ENCODE measurements at places on chromosomes 5 and 9.

DNA sequence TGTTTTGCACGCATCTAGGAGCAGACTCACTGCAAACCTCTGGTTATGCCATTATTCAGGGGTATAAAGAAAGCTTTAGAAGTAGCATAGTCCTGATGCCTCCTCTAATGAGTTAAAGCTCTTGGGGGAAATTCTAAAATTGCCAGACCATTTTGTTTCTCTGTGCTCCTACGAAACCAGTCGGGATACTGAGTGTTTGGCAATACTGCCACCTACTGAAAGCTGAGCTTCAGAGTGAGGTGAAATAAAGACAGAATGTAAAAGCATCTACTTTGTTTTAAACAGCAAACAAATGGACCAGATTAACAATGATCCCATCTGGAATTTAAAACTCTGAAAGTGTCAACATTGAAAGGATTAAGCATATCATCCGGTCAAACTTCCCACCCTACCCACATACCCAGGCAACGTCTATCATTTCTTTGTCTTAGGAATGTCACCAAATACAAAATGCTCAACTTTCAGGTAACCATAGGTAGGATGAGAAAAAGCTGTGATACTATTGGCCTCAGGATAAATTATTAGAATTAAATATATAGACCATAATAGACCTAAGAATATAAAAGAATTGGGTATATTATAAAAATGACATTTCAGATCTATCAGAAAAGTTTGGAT lies 77.8 kb upstream of the SHISAL2B start:
- no peak for DNase-seq

DNA sequence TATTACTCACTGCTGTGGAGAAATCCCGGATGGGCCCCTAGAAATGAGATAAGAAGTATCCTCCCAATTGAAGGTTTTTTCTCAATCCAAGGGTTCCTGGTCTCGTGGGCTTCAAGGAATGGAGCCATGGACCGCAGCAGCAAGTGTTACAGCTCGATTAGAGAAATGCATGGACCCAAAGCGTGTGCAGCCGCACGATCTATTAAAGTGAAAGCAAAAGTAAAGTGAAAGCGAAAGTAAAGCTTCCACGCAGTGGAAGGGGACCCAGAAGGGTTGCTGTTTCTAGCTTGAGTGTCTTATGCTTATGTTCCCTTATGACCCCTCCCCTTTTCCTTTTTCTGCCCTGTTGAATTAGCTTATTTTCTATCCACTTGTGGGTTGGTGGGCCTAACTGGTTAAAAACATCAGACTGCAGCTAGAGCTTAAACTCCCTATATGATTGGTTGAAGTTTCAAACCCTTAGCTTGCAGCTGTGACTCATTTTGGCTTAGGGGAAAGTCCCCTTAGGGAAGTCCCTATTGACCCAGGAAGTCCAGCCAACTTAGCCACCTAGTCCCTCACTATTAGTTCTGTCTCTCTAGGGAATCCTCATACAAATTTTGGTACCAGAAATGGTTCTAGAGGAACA lies 1111.8 kb downstream of the TAF11L14 start:
- peak; percentile 55 for DNase-seq

- no peak for DNase-seq
These were observed 230.8 kb downstream of the ENC1 start for GRCh38 chr5:74409712-74410111.

GRCh38 chr5:67014957-67015400 lies 181.6 kb downstream of the CD180 start:
- no peak for DNase-seq

DNA sequence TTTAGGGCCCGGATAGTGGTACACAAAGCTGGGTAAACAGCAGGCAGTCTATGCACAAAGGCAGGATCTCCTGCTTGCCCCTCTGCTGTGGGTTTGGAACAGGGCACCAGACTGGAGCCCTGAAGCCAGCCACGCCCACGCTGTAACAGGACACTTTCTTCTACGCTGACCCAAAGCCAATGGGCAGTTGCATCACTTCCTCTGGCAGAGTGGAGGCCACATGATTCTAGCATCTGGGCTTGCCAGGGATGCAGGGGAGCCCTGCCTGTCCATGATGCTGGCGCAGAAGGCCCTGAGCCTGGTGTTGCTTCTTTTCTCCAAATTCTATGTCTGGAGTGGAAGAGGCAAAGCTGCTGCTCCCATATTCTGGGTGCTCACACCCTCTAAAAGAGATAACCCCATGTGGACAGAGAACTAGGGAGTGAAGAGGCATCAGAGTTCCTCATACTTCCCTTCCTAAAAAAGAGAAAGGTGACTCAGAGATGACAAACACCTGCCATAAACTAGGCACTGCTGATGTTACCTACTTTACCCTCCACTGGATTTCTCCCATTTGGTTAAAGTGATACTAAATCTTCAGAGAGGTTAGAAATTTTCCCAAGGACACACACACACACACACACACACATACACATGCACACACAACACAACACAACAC lies 260.3 kb upstream of the KLF4 start:
- DNase-seq: peak; percentile 56

GRCh38 chr5:159545156-159545555 lies 214.9 kb upstream of the IL12B start:
- DNase-seq: no peak

DNA sequence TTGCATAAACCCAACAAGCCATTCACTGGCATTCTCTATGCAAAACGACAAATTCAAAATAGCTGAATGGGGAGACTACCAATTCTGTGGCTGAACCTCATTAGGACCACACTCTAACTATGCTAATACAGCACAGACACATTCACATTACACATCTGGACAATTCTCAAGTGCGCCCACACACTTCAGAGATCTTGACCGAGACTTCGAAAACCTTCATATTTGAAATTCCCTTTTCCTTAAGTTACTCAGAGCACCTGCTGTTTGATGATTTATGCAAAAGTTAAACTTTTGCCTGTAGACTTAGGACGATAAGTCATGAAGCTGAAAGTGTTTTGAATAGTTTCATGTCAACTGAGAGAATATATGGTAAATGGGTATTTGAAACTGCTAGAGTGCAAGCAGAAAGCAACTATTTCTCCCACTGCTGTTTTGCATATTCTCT lies 111.9 kb downstream of the FBN2 start:
- no peak for DNase-seq

- no peak for DNase-seq
These were observed 80.2 kb upstream of the IL12B start for GRCh38 chr5:159410480-159410879.

- DNase-seq: no peak
These were observed 36.9 kb upstream of the IFNK start for GRCh38 chr9:27487128-27487640.

DNA sequence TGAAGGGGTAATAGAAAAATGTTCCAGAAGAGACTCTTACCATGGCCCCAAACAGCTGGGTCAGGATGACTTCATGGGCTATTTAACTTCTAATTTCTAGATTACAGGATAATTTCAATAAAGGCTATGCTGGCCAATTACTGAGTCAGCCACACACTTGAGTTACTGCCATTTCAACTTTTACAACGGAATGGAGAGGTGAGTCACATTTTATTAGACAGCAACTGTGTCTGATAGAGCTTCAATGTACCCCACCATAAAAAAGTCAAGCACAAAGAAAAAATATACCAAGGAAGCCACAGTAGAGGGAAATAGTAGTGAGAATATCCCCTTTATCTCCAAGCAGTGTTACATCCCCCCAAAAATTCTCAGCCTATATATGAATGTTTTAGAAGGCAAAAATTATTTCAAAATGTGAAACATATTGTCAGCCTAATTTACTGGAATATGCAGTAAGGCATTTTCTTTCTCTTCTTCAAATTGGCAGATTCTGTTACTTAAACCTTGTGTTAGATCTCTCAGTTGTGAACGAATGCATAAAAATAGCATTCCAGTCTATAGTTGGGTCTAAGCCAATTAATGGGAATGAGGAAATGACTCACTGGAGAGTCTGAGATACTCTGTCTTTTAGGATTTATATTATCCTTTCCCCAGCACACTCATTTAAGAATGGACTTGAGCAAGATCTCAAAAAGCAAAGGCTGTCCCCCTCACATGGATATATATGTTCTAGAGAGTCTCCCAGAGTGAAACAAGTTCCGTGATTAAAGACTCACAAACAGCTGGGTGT lies 47.1 kb upstream of the RAI14 start:
- no peak for DNase-seq

DNA sequence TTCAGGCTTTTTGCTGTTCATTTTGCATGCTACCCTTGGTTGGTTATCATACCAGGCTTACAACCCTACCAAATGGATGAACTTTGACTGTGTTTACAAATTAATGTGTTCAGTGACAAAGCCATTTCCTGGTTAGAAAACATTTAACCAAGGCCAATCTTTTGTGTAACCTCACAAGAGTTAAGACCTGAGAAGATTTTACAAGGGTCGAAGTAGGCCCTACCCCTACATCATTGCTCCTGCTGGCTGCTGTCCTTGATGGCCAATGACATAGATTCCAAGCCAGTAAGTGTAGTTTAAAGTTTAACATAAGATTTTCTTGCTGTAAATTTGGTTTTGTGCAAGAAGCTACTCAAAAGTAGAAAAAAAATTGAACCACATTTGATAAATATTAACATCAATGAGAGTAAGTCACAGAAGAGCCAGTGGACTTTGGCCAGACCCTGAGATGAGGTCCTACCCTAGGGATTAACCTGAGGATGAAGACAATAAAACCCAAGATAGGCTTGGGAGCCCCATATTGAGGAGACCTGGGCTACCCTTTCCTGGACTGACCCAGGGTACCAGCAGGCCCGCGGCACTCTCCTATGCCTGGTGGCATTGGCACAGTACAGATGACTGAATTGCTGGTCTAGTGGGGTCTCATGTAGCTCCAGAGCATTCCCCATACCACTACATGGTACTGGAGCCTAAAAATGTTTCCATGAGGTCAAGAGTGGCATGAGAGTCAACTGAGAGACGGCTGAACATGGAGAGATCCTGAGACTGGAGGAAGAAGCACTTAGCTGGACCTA lies 8.3 kb downstream of the C1QTNF3 start:
- DNase-seq: no peak

GRCh38 chr5:115775999-115776398 lies 40.5 kb downstream of the CDO1 start:
- DNase-seq: no peak

DNA sequence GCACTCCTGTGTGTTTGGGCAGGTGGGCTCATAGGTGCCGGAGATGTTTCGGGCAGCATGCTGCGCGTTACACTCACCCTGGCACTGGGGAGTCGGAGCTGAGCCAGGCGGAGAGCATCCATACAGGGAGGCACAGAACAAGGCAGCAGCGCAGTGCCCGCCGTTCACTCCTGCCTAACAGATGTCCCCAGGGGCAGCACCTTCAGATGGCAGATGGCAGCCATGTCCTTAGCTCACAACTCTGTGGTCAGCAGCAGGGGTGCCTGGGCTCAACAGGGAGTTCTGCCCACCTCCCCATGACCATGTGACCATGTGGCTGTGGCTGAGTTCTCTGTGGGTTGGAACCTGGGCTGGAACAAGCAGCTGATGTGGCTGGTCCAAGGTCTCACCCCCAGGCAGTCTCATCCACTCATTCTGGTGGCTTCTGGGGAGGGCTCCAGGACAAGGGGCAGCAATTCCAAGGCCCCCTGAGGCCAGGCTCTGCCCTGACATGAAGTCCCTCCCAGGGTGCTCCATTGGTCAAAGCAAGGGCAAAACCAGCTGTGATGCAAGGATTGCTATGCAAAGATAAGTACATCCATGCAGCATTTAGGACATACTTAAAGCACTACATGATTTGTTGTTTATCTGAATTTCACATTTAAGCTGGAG lies 64.2 kb downstream of the MRPL36 start:
- no peak for DNase-seq

DNA sequence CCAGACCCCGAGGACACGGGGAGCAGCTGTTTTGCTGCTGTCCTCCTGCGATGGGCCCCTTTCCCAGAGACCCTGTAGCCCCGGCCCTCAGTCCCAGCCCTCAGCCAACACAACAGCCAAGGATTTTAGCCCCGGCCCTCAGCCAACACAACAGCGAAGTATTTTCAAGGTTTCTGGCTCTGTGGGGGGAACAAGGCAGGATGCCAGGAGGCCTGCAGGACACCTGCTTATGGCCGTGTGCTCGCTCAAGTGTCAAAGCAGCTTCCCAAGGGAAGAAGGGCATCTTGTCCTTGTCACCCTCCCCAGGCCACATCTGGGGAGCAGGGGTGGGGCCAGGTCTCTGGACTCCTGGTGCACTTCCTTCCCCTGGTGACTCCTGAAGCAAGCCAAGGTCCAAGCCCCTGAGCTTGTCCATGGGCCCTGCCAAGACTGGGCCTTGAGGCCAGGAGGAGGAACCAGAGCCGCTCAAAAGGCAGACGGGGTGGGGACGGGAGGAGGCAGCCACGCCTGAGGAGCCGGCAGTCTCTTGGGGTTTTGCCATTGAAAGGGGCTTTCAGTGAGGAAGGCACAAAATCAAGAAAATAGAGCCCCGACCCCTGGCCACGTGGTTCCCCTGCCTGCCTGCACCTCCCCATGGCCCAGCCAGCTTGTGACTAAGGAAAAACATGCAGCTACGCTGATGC lies 10.8 kb downstream of the KCNT1 start:
- DNase-seq: no peak

DNA sequence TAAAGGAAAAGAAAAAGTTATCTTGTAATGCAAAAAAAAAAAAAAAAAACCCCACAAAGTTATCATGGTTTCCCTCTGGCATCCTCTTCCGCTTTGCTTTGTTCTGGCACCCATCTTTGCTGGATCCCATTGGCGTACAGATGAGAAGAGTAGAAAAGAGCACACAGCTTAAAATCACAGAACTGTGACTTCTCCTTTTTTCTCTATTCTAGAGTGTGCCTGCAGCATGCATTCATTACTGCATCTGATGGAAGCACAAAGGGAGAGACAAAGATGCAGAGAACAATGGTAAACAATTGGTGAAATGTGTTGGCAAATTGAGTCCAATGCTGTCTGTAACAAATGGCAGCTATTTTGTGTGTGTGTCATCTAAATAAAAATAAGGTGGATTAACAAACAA lies 440.8 kb upstream of the PIK3R1 start:
- DNase-seq: no peak
